ENCODE measurements at places on chromosomes 7 and 10. TPM values are rescaled to one million over a fixed set of nuclear protein-coding genes. Genes with fewer than 3 reads are reported as not detected.

- no peak for DNase-seq
Observed at GRCh38 chr7:155787171-155787851, 25.0 kb downstream of the SHH start.

RAB19 gene
- polyA plus RNA-seq: 1.8 TPM

IQUB gene
- 0.15 TPM for polyA plus RNA-seq

CCDC172 gene
- not detected for polyA plus RNA-seq

DNA sequence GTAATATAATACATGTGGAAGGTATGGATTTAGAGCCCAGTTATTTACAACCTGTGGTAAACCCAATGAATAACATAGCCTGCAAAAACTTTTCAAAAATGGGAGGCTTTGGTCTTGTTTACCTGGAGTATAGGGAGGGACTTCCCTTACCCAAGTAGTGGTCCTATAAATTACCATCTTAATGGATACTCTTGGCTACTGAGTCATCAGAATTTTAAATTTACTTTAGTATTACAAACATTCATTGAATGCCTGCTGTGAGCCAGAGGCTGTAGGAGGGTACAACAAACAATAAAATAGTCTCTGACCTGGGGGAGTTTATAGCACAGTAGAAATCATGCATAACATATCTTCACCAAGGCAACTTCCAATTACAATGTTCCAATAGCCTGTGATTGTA lies 365.1 kb downstream of the BBS9 start:
- no peak for DNase-seq

GRCh38 chr10:121481180-121481579 lies 117.1 kb downstream of the FGFR2 start:
- no peak for DNase-seq

GRCh38 chr7:27914409-27914808 lies 174.4 kb downstream of the TAX1BP1 start:
- DNase-seq: no peak

GRCh38 chr7:114548081-114548980 lies 133.7 kb downstream of the FOXP2 start:
- DNase-seq: no peak

DNA sequence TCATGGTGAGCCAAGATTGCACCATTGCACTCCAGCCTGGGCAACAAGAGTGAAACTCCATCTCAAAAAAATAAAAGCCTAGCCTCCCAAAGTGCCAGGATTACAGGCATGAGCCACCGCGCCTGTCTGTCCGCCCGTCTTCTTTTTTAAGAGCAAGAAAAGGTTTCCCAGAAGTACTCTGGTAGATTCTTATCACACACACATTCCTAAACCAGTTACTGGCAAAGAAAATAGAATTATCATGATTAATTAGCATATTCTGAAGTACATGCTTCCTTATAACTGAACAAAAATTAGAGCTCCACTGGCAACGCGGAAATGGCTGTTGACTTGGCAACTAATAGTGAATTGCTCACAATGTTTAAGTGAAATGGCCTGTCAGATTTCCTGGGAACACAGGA lies 87.0 kb downstream of the ADK start:
- DNase-seq: peak; percentile 38

ZNF853 gene
- polyA plus RNA-seq: 1.6 TPM

COL17A1 gene
- 0.99 TPM for polyA plus RNA-seq

KLLN gene
- 0.23 TPM for polyA plus RNA-seq

Measured in pancreas (tissue), 10 donors.